Right ventricle myocardium superior (tissue), 1 donor: ENCODE measurements at places on chromosomes 3 and 15.

- DNase-seq = no peak
These were observed 59.6 kb downstream of the MAGI1 start for GRCh38 chr3:65979162-65979561.

GRCh38 chr3:158095111-158095813 is 11.0 kb downstream of the SHOX2 start:
- no peak for DNase-seq

DNA sequence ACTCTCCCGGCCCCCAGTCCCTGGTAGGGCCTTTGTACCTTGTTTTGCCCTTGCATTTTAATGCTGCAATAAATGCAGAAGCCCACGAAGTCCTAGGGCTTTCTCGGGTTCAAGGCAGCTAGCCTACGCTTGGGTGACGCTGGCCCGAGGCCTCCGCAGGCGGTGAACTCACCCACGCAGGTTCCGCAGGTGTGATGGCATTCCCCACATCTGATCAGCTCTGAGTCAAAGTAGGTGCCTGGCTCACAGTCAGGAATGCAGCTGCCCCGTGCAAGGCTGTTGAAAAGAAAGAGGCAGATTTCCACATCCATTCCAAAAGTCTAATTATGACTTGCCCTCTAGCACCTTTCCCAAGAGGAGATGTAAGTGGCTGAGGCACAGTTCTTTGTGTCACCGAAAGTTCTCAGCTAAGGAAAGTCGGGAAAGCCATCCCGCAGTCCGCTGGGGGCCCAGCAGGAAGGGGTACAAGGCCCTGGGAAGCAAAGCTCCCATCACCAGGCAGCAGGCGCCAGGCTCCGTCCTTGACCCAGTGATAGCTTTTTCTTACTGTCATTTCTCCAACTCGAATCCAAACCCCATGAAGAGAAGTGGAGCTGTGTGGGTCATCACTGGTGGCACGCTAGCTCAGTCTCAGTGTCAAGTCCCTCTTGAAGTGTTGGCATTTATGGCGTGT is 23.2 kb upstream of the SNRPA1 start:
- no peak for DNase-seq

DNA sequence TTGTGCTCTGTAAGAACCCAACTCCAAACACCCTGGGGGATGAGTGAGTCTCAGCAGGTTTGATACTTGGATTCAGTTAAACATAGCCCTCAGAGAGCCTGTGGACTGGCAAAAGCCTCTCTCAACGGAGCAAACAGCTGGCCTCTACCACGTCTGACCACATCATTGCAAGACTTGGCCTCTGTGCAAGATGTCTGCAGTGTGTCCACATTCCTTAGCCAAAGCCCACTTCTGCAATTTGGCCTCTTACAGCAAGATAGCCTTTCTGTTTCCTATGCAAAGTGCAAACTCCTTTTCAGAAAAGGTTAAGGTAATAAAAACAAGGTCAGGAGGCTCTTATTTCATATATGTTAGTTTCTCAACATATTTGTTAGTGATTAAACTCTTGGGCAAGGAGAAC is 27.9 kb downstream of the FBN1 start:
- peak; percentile 47 for DNase-seq

- no peak for DNase-seq
These were observed 129.4 kb upstream of the SNTN start for GRCh38 chr3:63523100-63523499.

DNA sequence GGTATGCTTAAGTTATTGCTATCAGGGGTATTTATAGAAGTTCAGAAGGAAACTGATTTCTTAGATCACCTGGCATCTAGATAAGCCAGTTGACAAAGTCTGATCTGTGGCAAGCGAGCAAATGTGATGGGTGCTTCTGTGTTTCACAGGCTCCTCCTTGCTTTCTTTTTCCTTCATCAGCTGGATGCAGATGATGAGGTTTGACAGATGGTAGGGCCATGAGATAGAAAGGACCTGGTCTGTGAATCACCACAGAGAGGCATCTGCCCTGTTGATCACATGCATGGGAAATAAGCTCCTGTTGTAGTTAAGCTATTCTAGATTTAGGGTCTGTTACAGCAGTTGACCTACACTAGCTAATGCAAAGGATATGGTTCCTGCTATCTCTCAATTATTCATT is 372.0 kb downstream of the NEK10 start:
- DNase-seq = no peak

DNA sequence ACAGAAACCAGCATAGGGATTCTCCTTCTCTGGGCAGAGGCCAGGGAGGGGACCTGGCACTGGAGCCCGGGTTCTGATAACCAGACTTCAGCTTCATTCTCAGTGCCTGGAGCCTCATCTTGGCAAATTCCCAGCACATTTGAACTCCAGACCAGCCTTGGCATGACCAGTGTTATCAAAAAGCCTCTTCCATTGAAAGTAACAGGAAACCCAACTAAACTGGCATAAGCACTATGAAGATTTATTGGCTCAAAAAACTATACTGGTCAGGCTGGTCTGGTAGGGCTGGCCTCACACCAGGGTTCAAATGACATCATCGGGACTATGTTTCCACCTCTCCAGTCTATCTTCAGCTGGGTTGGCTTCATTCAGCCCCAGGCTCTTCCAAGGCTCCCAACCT is 48.1 kb upstream of the THUMPD3 start:
- no peak for DNase-seq

DNA sequence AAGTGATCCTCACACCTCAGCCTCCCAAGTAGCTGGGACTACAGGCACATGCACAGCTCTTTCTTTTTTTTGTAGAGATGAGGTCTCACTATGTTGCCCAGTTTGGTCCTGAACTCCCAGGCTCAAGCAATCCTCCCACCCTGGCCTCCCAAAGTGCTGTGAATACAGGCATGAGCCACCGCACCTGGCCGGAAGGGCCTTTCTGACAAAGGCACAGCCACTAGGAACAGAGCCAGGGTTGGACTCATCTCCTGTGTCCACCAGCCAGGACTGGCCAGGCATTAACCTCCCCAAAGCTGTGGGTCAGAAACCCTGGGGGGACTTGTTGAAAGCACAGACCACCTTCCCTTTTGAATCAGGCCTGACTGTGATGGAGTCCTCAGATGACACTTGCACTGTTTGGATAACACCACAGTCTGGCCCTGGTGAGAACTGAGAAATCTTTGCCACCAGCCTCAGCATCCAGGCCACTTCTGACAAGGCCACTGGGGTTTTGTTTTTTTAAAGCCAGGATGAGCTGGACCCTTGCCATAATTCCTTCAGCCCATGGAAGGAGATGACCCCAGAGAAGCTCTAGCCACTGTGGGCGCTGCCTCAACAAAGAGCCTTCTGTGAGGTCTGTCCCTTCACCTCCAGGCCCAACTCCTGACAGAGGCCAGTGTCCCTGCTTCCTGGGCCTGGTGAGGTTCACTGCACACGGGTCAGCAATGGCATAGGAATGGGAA is 4.8 kb downstream of the TKT start:
- DNase-seq = no peak

- no peak for DNase-seq
These were observed 43.3 kb downstream of the CYFIP1 start for GRCh38 chr15:22936577-22937472.

DNA sequence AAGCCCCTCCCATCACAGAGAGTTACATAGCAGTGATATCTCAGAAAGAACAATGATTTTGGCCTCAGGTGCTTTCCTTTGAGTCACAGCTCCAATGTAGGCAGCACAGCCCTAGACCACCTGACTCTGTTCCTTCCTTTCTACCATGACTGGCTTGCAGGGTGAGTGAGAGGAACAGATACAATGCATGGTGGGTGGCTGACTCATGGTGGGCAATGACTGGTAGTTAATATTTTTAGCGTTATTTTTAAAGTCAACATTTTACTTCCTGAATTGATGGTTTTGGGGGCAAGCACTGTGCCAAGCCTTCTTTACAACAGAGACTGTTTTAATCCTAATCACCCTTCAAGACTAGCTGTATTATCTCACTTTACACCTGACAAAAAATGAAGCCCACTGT is 32.8 kb upstream of the ST3GAL6 start:
- DNase-seq = no peak

DNA sequence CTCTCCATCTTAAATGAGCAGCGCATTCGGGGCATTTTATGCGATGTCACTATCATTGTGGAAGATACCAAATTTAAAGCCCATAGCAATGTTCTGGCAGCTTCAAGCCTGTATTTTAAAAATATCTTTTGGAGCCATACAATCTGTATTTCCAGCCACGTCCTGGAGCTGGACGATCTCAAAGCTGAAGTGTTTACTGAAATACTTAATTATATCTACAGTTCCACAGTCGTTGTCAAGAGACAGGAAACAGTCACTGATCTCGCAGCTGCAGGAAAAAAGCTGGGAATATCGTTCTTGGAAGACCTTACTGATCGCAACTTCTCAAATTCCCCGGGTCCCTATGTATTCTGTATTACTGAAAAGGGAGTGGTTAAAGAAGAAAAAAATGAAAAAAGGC is 44.4 kb upstream of the RASA2 start:
- no peak for DNase-seq

DNA sequence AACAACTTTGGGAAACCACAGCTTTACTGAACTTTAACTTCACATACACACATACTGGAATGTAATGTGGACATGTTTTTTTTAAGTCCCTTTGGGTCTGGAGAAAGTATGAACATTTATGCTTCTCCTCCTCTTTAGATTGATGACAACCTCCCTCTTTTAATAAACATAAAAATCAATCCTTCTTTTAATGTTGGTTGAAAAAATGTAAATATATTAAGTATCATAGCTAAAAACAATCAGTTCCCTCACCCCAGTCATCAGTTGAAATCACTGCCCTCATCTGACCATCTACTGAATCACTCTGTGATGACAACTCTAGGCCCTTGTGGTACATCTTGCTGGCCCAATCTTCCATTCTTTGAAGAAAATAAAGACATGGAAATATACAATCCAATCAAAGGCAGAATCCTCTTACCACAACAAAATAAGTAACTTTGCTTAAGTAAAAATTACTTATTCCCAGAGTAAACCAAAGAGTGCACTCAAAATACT is 6.4 kb downstream of the AAGAB start:
- no peak for DNase-seq

- no peak for DNase-seq
These were observed 23.6 kb downstream of the SERPINI2 start for GRCh38 chr3:167450195-167450594.

- peak; percentile 80 for DNase-seq
These were observed 41.5 kb downstream of the CP start for GRCh38 chr3:149180057-149180573.

DNA sequence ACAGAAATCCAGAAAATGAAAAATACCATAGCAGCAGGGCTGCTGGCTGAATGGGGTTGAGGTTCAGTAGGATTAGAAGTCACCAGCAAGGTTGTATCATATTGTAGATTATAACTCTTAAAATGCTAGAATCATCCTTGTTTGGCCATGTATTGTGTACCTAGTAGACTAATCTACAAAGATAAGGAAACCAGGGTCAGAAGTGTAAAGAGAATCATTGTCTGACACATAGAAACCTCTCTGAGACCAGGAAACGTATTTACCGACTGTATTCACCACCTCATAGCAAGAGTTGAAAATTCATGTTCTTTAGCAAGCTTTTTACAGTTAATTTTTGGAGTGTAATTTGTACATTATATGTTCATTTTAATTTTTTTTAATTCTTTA is 168.8 kb downstream of the ECT2 start:
- DNase-seq = no peak

DNA sequence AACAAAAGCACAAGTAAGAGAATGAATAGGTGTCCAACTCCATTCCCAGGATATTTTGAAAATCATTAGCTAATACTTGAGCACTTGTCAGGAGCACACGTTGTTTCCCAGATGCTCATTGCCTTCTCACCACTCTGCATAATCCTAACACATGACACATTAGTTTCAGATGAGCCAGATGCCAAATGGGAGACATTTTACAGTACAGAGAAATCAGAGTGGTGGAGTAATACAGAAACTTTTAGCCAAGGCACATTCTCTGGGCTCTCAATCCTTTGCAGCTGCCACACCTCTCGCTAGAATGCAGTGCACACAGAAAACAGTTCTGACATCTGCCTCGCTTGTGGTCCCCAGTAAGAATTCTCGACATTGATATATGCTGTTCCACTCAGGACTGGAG is 76.6 kb downstream of the P3H2 start:
- DNase-seq = no peak

- peak; percentile 89 for DNase-seq
These were observed 582 bp upstream of the SLCO3A1 start for GRCh38 chr15:91852741-91853510.
